ENCODE measurements at places on chromosomes 5 and 9.

GRCh38 chr5:80697100-80697499, 42.3 kb upstream of the DHFR start:
- DNase-seq, result no peak

- no peak for DNase-seq
These were observed 17.8 kb upstream of the PANK3 start for GRCh38 chr5:168596927-168597326.

DNA sequence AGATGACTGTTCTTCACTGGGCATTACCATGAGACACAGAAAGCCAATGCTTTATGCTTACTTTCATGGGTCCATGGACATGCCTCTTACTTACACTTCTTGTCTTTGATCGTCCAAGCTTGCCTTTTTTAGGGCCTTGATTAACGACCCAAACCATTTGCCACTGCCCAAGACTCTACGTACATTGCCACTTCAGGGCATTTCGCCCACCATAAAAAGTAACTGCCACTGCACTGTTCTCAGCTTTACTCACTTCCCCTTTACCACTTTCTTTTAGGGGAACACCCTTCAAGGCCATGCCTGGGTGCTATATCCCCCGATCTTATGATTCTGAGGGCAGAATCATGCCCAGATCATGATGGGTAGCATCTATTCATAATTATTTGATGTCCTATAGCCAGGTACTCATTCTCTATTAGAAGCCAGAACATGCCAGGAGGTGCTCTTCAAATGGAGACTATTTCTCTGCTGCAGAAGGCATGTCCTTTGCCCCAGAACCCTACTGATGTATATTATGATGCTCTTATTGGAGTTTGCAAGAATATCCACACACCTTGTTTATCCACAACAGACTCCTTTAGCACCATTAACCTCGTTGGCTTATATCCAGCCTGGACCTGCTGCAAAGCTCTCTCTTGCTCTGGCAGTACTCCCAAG, 64.1 kb upstream of the RAD23B start:
- no peak for DNase-seq

GRCh38 chr9:23907343-23907742, 81.3 kb upstream of the ELAVL2 start:
- DNase-seq, result no peak

DNA sequence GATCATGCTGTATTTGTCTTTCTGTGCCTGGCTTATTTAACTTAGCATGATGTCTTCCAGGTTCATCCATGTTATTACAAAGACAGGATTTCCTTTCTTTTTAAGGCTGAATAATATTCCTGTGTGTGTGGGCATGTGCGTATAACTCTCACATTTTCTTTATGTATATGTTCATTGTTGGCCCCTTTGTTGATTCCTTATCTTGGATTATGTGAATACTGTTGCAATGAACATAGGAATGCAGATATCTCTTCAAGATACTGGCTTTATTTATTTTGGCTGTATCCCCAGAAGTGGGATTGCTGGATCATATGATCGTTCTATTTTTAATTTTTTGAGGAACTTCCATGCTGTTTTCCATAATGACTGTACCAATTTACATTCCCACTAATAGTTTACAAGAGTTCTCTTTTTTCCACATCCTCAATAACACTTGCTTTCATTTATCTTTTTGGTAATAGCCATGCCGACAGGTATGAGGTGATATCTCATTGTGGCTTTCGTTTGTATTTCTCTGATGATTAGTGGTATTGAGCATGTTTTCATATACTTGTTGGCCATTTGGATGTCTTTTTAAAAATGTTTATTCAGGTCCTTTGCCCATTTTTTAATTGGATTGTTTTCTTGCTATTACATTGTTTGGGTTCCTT, 38.0 kb downstream of the CREBRF start:
- DNase-seq, result no peak

GRCh38 chr5:88661806-88662207, 221.2 kb downstream of the MEF2C start:
- DNase-seq, result no peak

DNA sequence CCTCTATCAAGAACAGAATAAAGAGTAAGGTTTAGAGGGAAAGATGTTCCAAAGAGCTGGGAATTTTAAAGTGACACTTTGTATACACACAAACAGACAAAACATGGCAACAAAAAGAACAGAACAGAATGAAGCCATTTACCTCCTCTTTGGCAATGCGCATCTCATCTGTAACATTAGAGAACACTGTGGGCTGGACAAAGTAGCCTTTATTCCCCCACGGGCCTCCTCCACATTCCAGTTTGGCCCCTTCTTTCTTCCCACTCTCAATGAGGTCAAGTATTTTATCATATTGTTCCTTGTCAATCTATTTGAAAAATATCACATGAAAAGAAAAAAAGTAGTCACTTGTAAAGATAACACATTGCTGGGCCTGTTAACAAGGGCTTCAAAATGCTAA, 41.0 kb downstream of the ALDH1A1 start:
- DNase-seq, result no peak

DNA sequence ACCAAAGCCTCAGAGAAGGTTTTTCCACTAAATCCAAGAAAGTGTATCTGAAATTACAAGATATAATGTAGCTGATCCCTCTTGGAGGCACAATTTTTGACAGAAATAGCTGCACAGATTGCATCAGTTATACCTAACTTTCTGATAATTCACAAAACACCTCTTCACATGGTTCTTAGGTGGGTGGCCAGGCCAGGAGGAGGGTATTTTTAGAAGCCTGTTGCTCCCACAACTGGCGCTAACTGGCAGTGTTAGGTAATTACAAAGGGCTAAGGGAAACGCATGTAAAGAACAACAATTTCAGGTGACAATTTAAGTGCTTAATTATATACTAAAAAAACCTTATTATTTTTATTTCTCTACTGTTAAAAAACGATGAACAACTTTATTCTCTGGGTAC, 247.9 kb downstream of the BNC2 start:
- DNase-seq, result no peak

GRCh38 chr5:166708291-166708690, 1583.2 kb upstream of the WWC1 start:
- DNase-seq, result no peak

GRCh38 chr5:138000102-138000723, 32.7 kb downstream of the FAM13B start:
- no peak for DNase-seq

DNA sequence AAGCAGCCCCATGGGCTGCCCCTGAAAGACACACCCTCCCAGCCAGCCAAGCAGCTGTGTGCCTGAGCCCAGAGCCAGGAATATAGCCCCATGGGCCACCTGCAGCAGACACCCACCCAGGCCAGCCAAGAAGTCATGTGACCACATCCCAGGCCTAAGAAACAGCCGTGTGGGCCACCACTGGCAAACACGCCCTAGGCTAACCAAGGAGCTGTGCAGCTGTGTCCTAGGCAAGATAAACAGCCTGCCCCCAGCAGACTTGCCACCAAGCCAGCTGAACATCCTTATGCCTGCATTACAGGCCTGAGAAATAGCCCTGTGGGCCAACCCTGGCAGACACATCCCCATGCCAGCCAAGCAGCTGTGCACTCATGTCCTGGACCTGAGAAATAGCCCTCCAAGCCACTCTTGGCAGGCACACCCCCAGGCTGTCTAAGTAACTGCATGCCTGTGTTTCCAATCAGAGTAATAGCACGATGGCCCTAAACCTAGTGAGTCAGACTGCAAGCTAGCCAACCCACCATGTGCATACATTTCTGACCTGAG, 143.0 kb downstream of the ADAMTS6 start:
- DNase-seq, result no peak

GRCh38 chr5:3600106-3601060, 4.8 kb downstream of the IRX1 start:
- DNase-seq, result no peak

DNA sequence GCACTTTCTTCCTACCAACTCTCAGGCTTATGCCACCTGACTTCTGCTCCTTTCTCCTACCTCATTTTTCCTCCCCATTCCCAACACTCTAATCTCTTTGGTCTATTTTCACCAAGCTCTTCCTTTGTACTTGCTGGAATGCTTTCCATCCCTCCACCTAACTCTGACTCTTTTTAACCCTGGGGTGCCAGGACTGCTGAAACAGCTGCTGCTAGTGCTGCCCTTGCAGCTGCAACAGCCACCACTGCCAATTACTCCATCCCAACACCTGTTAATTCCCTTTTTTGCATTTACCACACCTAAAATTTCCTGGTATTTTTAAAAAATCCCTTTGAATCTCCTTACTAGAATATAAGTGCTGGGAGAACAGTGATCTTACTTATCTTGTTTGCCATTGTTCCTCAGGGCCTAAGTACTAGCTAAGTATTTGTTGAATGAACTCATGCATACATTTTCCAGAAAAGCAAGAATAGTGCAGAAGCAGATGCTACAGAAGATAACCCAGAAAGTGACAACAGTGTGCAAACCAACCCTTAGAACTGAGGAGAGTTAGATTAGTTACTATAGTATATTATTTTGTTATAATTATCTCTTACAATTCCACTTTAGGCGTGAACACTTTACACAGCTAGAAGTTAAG, 11.5 kb downstream of the NADK2 start:
- DNase-seq, result no peak

DNA sequence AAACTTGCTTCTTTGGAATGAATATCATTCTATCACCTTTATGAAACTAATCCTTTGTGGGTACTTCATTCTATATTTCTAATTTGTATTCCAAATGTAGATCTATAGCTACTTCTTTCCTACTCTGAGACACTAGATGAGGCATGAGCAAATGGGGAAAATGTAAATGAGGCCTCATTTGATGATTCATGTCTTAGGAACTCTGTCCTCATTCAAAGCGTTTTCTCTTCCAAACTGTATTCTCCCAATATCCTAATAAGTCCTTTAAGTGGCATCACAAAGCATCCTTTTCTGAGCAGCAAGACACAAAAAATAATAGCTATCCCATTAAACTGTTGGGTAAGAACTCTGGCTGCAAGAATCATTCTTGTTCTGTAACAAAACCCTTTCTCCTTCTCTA, 56.1 kb downstream of the TTLL11 start:
- DNase-seq, result no peak

GRCh38 chr5:128053291-128053954, 30.1 kb upstream of the SLC12A2 start:
- DNase-seq, result no peak

- DNase-seq, result no peak
These were observed 20.7 kb downstream of the ACTL7B start for GRCh38 chr9:108834959-108835665.

GRCh38 chr5:126450907-126451306, 27.7 kb downstream of the GRAMD2B start:
- no peak for DNase-seq

DNA sequence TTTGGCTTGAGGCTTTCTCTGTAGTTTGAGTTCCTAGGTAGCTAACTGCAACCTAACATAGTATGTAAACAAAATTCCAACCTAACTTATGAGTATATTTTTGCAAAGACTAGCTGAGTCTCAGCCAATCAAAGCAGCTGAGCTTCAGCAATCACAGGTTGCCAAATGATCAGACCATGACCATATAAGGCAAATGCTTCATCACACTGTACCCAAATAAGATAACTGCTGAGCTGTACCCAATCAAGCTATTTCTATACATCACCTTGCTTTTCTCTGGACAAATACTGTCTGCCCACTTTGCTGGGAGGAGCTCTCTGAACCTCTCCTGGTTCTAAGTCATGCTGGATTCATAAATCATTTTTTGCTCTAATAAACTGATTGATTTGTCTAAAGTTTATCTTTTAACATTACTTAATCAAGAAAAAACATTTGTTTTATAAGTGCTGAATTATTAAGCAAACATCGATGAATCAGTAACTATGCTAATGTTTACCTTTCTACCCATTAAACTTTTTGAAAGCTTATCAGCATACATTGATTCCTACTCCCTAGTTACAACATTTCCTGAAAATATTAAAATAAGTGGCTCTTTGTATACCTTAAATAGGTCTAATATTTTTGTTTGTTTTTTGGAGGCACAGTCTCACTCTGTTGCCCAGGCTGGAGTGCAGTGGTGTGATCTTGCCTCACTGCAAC, 129.7 kb upstream of the PCA3 start:
- DNase-seq, result no peak

DNA sequence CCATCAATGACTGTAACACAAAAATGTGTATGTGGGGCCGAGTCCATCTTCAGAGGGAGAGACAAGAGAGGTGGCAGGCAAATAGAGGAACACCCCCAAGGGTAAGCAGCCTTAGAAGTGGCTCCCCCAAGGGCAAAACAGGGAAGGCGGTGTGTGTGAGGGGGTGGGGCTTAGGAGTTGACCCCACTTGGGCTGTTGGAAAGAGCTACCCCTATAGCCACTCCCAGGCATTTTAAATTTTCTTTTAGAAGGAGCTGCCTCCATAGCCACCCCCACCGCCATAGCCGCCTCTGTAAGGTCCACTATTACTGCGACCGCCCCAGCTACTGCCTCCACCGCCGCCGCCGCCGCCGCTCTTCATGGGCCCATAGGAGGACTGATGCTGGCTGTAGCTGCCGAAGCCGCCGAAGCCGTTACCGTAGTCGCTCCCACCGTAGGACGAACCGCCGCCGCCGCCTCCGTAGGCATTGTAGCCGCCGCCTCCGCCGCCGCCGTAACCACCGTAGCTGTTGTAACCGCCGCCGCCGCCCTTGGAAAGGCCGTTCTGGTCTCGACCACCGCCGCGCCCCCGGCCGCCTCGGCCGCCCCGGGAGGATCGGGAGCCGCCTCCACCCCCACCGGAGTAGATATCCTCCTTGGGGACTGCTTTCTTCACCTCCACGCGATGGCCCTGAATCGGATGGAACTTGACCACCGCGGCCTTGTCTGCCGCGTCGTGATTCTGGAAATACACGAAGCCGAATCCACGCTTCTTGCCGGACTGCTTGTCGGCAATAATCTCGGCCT, 1.1 kb downstream of the HNRNPA0 start:
- no peak for DNase-seq

GRCh38 chr5:107056278-107056677, 614.5 kb downstream of the EFNA5 start:
- DNase-seq, result no peak

DNA sequence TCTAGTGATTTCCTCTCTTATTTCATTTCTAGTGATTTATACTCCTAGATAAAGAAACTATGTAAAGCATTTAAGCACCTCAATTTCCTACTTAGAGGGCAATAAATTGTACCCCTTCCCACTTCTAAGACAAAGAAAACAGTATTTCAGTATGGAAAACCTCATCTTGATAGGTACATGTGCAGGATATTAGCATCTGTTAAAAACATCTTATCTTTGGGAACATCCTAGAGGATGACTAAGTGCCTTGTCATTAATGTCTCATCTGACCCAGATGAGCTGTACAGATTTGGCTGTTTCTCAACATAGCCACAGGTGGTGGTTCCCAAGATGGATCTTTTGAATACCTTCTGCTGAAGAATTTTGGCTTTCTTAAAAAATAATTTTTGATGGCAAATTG, 5.7 kb downstream of the MEGF10 start:
- no peak for DNase-seq

GRCh38 chr5:117761186-117761585, 1186.6 kb upstream of the SEMA6A start:
- no peak for DNase-seq

DNA sequence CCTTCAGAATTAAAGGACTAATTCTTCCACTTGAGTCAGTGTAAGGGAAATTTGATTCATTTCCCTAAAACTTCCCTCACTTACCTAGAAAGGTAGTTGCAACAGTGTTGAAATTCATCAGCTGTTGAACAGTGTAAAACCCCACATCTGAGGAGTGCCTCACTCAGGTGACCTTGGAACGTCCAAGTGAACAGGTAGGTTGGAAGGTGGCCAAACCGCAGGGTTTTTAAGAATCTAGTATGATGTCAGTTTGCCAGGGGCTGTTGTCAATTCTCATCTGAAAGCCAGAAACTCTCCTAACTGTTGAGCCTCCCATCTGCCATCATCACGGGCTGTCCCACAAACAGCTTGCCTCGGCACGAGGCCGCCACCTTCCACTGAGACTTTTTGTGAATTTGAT, 105.7 kb downstream of the TMEM174 start:
- DNase-seq, result no peak

GRCh38 chr5:77305222-77305846, 94.9 kb downstream of the PDE8B start:
- DNase-seq, result no peak

Data from stimulated activated CD8-positive, alpha-beta memory T cell treated with anti-CD3 and anti-CD28 coated beads, Interleukin-4, amount 100 ng/mL, for 1 hour (primary cell).